ENCODE measurements at places on chromosomes 12 and 14.

DNA sequence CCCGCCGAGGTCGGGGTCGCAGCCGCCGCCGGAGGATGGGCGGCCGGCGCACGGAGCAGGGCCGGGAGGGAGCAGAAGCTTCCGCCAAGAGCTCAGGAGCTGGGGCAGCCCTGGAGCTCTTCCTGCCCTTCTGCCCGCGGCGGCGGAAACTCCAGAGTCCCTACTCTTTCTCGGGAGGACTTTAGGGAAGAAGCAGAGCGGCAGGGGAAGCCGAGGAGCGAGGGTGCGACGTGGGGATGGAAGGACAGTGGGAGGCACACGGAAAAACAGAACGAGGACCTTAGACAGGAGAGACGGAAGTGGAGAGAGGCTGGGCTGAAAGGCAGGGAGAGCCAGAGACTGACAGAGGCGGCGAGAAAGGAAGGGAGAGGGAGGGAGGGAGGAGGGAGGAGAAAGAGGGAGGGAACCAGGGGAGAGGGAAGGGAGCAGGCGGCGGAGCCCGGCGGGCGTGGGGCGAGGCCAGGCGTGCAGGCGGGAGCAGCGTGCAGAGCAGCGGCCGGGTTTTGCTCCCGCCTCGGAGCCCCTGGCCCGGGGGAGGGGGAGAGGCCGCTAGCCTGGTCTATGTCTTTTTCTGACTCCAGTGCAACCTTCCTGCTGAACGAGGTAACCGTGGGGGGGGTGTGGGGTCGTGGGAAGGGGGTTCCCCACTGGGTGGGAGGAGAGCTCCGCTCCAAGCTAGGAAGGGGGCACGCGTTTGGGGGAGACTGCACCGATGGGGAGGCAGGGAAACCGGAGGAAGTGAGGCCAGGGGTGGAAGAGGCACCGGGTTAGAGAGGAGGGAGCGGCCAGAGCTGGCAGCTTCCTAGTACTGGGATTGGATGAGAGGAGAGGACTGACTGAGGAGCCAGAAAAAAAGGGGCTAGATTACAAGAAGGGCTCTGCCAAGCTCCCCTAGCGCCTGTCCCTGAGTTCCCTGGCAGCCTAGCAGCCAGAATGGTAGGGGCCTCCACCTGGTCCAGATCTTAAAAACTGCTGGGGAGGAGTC is 2.9 kb upstream of the CACNB3 start:
- peak; percentile 84 for DNase-seq

DNA sequence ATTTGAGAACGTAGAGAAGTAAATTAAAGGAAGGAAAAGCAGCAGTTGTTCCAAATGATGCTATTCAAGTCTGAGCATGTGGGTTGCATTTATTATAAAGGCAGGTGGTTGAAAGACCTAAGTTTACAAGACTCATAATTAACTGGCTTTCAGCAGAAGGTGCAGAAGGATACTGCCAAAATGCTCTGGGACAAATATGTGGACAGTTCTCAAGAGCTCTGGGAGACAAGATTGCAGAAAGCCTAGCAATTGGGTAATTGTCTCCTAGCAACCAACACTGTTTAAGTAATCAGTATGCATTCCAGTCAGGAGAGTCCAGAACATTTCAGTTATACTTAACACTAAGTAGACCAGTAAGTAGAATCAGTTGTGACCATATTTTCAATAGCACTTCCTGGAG is 131.5 kb downstream of the GPR135 start:
- DNase-seq = no peak

DNA sequence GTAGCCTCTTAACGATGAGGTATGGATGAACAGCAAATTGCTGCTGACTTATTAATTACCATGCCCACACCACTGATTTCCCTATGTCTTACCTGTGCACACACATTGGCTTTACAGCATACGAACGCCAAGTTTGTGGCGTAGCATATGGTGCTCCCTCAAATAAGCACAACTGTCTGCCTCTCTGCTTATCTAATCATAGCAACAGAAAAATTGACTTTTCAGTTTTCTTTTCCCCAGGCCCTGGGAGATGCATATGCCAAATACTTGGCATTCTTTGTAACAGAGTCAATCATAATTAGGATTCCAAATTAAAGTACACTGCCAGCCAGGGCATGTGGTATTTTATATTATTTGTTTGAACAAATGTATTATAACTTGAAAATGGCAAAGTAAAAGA is 625.5 kb downstream of the DIO2 start:
- DNase-seq = no peak

DNA sequence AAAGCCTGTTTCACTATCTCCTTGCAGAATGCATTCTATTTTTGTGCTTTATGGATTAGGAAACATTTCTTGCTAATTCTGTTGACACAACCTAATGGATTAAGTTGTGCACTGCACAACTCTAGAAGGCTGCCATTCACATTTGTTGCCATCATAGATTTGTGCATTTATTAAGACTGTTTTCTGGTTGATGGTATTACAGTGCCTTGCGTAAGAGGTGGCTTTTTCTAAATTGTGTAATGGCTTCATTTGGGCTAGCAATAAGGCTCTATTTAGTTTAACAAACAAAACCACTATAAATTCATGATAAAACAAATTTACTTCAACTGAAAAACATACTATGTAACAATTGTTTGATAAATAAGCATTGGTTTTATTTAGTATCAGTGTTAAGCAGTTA is 175.9 kb downstream of the TRHDE start:
- DNase-seq = no peak

DNA sequence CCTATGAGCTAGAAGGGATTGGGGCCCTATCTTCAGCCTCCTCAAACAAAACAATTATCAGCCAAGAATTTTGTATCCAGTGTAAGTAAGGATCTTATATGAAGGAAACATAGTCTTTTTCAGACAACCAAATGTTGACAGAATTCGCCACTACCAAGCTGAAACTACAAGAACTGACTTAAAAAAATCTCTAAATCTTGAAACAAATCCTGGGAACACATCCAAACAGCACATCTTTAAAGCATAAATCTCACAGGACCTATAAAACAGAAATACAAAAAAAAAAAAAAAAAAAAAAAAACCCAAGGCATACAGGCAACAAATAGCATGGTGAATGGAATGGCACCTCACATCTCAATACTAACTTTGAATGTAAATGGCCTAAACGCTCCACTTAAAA is 41.3 kb upstream of the LMNTD1 start:
- DNase-seq = no peak

DNA sequence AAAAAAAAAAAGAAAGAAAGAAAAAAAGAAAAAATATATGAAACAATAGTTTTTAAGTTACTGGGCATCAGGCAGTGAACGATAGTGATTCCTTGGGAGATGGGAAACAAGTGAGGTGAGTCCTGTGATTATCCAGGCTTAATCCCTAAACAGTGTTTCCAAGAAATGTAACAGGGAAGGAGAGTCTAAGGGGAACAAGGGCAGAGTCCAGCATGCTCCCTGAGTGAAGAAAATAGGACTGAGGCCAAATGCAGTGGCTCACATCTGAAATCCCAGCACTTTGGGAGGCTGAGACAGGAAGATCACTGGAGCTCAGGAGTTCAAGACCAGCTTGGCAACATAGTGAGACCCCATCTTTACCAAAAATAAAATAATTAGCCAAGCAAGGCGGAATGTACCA is 40.7 kb downstream of the R3HDM2 start:
- no peak for DNase-seq

DNA sequence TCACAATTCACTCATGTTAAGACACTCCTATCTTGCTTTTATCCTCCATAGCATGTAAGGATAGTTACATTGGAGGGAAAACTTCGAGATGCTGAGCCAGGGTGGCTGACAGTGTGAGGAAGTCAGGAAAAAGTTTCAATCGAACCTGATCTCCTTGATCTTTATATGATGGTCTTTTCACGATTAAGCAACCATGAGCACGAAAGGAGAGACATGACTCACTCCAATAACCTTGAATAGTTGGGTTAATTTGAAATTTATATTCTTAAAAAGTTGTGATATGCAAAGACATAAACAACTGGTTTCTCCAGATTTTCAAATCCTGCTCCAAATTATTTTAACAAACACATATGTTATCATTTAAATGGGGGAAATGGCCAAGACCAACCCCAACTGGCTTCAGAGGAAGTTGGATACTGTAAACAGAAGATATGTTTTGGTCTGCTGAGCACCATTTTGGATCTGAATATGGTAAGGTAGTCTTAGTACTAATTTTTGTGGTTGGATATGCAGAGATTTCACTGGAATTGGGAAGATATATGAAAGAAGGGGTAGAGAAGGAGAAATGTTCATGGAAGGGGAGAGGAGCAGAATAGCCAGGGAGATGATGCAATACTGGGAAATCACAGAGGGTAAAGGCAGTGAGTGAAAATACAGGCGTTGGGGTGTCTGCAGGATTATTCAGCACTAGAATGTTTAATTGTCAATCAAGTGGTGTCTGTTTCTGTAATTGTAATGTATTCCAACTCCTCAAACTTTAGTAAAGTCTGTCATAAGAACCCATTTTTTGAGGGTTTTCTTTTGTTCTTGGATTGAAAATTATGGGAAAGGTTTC is 185.2 kb upstream of the SLC38A2 start:
- DNase-seq = no peak

DNA sequence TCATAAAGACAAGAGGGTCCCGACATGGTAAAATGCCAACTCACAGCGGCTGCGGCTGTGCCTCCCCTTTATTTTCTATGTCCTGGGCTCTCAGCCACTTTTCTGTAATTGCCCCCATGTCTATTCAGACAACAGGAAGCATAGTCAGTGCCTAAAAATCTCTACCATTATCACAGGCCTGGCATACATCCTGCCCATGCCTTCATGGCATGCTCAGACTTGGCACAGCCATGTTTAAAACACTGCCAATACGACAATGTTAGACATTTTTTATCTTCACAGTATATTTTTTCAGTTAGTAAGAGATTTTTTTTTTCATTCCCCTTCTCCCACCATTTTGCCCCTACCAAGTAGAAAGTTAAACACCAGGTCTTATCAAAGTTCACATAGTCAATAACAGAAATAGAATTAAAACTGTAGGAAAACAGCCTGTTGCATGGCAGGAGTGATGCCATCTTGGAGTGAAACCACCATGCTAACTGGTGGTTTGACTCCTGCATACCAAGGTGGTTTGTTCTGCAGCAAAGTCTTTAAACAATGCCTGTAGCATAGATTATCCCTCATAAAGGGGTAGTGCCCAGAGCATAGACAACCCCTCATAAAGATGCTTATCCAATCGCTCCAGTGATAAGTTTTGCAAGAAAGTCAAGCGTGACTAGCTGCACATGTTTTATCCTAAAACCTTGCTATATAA is 18.9 kb upstream of the CERS5 start:
- no peak for DNase-seq

DNA sequence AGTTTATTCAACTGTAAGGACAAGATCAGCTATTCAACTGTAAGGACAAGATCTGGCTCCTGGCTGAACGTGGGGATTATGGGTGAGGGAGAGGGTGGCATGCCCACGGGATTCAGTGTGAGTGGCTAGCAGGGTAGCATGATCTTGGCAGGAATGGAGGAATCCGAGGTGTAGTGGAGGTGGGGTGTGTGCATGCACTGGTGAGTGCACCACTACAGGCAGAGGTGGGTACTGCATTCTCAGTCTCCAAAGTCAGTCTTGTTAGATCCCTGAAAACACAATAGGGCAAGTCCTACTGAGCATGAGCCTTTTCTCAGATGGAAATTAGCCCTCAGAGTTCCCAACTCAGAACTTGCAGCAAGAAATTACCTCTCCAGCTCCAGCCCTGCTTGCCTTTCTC is 32.2 kb upstream of the DCD start:
- no peak for DNase-seq

DNA sequence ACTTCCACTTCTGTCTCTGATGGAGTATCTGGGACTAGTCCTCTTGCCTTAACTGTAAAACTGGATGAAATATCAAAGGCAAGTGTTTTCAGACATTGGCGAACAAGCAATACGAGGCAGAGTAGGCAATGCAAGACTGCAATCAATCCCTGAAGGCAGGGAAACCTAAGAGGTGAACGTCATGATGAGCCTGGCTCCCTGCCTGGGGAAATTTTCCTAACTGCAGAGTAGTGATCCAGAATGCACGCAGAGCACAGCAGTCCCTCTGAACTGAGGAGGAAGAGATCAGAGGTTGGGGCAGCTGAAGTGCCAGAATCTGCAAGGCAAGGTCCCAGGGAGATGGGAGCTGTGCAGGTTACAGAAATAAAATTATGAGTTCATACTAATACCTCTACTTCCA is 18.5 kb downstream of the BHLHE41 start:
- no peak for DNase-seq

DNA sequence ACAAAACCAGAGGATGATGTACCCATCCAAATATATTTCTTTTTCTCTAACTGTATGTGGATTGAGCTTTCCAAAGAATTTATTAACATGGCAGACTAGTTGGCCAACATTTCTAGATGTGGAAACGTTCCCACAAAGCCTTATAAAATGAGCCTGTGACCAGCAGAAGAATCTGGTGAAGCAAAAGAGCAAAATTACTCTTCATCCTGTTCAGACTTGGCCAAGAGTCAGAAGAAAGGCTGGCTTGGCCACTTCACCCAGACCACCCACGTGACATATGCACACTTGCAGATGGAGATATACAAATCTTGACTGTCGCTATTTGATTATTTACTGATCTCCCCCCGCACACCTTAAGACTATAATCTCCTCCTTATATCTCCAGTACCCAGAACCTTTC is 96.7 kb downstream of the NUAK1 start:
- DNase-seq = no peak

GRCh38 chr12:122111089-122111641 is 32.6 kb downstream of the MLXIP start:
- DNase-seq = no peak

- no peak for DNase-seq
Measured at GRCh38 chr12:120103371-120103770, 13.2 kb downstream of the RAB35 start.

Data from foreskin melanocyte (primary cell).